Motor neuron (in vitro differentiated cells): ENCODE measurements at places on chromosomes 7 and 10. TPM values are rescaled to one million over a fixed set of nuclear protein-coding genes. Genes with fewer than 3 reads are reported as not detected.

Gene HILPDA
- total RNA-seq: 7.7 and 8.7 TPM in 2 replicates

Gene HHEX
- 0.36 TPM in 1 of 2 replicates, not detected in the other for total RNA-seq

Gene RNF32
- 4.2 and 4.4 TPM in 2 replicates for total RNA-seq

Gene MMP21
- total RNA-seq: 0.14 and 0.15 TPM in 2 replicates

Gene ERVW-1
- total RNA-seq: 2.5 and 3.8 TPM in 2 replicates

Gene CYP2C18
- not detected in 2 replicates for total RNA-seq

Gene ENKUR
- total RNA-seq: 6.5 and 7.9 TPM in 2 replicates

Gene CALML3
- 0.05 and 0.19 TPM in 2 replicates for total RNA-seq

Gene BICC1
- 1.8 and 2.9 TPM in 2 replicates for total RNA-seq

Gene CRYGN
- total RNA-seq: 0.41 and 1.3 TPM in 2 replicates

Gene CPEB3
- total RNA-seq: 7.4 and 8.1 TPM in 2 replicates

Gene CPSF4
- 53.1 and 55.5 TPM in 2 replicates for total RNA-seq

Gene SLC25A28
- total RNA-seq: 31.0 and 35.8 TPM in 2 replicates
